ENCODE measurements at places on chromosomes 12 and 14.

DNA sequence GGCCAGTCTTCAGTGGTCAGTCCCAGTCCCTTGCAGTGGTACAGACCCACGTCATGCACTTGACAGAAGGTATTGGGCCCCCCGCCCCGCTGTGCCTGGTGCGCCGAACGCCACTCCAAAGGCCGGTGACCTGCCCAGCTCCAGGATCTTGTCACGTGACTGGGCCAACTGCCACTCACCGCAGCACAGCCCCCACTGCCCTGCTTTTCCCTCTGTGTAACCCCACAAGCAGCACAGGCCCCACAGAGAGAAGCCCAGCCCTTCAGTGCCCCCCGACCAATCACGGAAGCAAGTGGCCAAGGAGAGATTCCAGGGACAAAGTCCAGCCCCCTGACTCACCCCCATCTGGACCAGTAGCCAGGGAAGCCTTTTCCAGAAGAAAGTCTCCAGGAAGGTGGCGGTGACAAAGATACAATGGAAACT, 498 bp downstream of the GPR132 start:
- no peaks in the 10 kb centered on the region for H3K4me1 ChIP-seq
- no peaks in the 10 kb centered on the region for H3K27me3 ChIP-seq
- no peak overlapping the region for H3K27ac ChIP-seq
- no peak overlapping the region for H3K4me3 ChIP-seq
- no peaks in the 10 kb centered on the region for H3K36me3 ChIP-seq

- DNase-seq: no peak
- H3K4me1 ChIP-seq: peaks cover 28% of the 10 kb centered on the region
- H3K27me3 ChIP-seq: peaks cover 7% of the 10 kb centered on the region
- H3K4me3 ChIP-seq: no peak overlapping the region
- H3K36me3 ChIP-seq: no peaks in the 10 kb centered on the region
- H3K27ac ChIP-seq: no peak overlapping the region
Measured at GRCh38 chr14:99686557-99687283, 2.6 kb downstream of the CYP46A1 start.

GRCh38 chr12:50720085-50720484, 43.8 kb upstream of the ATF1 start:
- no peak overlapping the region for H3K27ac ChIP-seq
- H3K4me3 ChIP-seq: no peak overlapping the region
- DNase-seq: no peak
- H3K4me1 ChIP-seq: no peaks in the 10 kb centered on the region
- H3K27me3 ChIP-seq: no peaks in the 10 kb centered on the region

GRCh38 chr12:88141425-88141773, 489 bp downstream of the CEP290 start:
- H3K27ac ChIP-seq: 0 out of 2 replicates have a peak overlapping the region, but pooled peaks have one; percentile 24
- H3K4me3 ChIP-seq: peak overlapping the region; percentile 92
- no peak for DNase-seq
- H3K36me3 ChIP-seq: no peaks in the 10 kb centered on the region
- peaks cover 35% of the 10 kb centered on the region for H3K4me1 ChIP-seq
- no peaks in the 10 kb centered on the region for H3K27me3 ChIP-seq

All from WTC11 (cell line).